Globus pallidus (tissue), 1 donor: ENCODE measurements at places on chromosomes 3 and 15.

DNA sequence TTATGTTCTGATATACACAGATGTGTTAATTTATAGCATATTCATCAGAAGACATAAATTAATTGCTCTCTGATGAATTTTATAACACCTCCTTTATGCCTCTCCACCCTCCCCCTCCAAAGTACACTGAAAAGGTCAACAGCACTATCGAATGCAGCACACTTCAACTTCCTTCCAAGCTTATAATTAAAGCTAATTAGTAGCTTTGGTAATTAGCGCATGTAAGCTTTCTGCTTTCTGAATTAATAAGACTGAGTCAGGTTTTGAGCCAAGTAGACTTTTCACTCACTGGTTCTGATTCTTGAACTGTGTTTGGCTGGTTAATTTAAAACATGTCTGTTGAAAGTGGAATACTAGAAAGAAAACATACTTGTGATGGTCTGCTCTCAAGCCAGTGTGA is 760.8 kb upstream of the CFAP20DC start:
- DNase-seq: no peak

DNA sequence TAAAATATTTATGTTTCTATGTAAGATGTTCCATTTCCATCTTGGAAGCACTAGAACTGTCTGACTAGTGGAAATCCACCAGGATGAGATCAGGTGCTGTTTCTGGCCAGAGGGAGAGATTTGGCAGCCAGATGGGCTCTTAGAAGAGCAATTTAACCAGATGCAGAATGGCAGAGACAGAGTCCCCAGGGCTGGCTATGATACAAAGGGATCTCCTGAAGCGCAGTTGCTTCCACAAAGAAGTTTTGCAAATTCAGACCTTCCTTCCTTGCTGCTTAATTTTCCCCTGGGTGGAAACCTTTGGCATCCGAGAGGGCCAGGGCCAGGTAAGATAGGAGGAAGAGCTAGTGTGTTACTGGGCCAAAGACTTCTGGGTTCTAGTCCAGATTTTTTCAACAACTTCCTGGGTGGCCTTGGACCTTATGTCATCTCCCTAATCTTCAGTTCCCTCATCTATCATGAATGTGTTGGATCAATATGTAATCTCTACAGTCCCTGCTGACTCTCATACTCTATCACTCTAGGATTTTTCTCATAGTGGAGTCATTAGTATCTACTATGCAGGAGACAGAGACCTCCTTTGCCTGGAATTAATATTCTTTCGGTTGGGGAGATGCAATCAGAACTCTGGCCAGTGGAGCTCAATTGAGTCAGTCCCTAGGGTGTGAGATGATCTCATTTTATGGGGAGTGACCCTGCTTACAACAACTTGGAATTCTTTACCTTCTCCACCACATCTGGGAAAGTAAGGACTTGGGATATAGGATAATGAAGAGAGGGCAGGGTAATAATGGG is 41.1 kb upstream of the NDUFB4 start:
- DNase-seq: no peak

DNA sequence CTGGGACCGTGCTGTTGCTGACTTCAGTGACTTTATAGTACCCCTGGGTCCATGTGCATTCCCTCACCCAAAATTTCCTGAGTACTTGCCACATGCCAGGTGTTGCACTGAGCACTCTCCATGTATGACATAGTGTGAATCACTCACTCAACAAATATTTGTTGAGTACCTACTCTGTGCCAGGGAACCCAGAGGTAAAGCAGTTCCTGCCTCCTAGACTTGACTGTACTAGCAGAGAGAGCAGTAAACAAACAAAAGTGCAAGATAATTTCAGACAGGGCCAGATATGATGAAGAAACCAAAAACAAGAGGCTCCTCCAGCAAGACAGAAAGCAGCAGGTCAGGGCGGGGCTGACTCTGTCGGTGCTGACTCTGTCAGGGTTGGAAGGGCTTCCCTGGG is 12.2 kb downstream of the TGM4 start:
- DNase-seq: no peak

DNA sequence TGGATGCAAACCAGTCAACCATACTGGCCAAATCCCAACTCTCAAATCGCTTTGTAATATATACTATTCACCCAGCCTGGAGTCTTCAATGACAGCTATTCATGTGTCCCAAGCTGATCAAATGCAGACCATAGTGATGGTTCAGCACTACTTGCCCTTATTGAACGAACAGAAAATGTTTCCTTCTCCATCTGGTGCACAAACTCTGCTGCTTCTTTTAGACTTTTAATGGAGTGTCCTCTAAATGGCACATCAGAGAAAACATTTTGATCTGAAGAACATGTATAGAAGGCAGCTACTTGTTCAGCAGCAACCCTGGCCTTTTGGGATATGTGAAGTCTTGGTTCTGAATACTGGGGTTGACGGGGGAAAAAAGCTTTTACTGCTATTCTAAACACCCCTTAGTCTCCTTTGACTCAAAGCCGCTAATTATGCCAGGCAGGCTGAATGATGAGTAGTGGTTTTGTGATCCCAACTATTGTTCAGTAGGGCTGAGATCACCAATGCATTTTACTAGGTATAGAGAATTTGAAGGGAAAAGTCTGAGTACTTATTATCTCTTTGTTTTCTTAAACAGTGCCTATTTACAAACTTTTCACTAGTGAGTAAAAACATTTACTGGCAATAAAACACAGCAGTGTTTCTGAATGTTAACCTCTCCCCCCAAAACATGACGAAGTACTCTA is 781.2 kb downstream of the ROBO1 start:
- no peak for DNase-seq

DNA sequence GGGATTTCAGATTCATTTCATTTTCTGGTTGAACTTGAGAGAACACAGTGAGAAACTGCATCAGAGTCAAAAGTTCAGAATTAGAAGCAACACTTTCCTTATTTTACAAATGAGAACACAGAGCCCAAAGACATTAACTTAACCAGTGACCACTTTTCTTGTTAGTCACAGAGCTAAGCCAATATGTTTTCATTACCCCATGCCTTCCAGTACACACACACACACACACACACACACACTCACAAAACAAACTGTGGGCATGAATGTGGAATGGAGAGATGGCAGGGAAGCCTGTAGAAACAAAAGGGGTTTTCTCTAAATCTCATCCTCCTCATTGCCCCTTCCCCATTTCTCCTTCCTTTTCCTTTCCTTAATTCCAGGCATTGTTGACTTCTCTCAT is 267.4 kb upstream of the GADL1 start:
- DNase-seq: no peak

DNA sequence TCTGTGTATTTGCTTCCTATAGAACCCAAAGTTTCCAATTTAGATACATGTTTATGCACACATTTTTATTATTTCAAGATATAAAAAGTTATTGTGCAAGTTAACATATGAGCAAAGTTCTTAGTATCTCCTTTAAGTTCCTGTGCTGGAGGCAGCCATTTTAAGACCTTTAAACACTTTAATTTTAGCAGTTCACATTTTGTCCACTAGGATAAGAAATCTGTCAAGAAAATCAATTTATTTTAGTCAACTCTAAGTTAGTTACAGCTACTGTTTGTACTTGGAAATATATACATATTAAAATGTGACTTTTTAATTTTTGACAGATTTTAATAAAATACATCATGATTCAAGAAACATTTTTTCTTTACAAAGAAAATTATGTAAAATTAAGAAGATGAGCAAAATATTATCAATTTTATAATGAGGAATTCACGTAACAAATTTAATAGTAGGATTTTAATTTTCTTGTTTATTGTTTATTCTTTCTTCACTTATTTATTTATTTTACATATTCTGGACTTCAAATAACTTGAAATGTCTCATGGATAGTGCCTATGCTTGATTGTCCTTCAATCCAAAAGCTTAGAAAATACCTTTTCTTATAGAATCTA is 402.6 kb upstream of the GBE1 start:
- DNase-seq: no peak

DNA sequence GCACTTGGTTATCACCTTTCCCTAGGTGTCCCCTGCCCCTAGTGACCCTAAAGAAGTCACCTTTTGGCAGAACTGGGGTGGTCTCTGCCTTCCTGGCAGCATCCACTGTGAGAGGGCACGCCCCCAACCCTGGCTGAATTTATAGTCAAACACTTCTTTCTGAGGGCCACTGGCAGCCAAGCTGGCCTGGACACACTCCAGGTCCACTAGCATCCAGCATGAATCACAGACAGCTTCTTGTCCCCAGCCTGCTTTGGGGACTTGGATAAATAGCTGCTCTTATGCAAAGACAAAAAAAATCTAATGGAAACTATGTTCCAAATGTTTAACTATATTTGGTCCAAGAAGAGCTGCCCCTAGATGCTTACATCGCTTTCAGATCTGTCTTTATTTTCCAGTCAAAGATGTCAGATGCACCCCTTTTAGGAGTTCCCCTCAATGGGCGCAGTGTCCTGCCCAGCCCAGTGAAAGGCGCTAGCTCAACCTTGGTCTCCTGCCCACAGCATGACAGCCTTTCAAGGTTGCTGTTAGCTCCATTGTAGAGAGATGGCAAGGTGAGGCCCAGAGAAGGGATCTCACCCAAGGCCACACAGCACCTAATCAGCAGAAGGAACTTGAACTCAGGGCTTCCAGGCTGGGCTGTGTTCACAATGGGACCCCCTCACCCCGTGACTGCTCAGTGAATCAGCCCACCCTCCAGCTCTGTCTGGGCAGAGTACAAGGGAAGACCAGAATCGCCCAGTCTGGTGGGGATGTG is 7.0 kb downstream of the RASL12 start:
- DNase-seq: peak; percentile 85

- no peak for DNase-seq
These were observed 1.6 kb downstream of the NR2F2 start for GRCh38 chr15:96331945-96332636.

- DNase-seq: no peak
These were observed 592.8 kb upstream of the GBE1 start for GRCh38 chr3:82354228-82354627.

- DNase-seq: no peak
These were observed 271.2 kb upstream of the MDFIC2 start for GRCh38 chr3:70583682-70584081.

DNA sequence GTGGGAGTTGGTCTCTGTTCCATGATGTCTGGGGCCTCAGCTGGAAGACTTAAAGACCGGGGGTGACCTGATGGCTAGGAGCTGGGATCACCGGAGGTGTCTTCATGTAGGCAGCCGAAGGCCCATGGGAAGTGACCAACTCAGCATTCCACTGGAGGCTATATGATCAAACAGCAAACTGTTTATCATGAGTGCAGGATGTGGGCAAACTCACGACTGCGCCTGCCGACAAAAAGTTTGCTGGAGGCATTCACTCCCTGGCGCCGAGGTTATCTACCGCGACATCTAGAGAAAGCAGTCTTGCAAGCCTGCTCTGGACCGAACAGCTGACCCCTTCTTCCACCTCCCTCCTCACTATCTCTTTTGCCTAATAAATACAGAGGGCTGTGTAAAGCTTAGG is 62.7 kb upstream of the NR2C2 start:
- no peak for DNase-seq

DNA sequence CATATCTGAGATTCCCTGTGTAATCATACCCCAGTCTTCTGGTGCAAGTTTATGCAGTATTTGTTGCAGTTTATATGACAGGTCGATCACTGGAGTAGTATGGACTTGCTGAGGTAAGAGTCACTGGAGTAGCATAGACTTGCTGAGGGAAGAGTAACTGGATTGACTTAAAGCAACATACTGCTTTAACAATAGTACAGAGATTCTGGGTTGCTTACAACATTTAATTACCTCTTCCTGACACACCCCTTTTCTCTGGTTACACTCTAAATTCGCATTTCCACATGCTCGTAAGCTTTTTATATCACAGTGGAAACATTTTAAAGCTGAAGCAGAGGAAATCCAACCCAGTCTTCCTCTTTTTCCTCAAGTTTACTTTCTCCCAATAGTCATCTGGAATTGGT is 11.8 kb downstream of the AAGAB start:
- DNase-seq: no peak

DNA sequence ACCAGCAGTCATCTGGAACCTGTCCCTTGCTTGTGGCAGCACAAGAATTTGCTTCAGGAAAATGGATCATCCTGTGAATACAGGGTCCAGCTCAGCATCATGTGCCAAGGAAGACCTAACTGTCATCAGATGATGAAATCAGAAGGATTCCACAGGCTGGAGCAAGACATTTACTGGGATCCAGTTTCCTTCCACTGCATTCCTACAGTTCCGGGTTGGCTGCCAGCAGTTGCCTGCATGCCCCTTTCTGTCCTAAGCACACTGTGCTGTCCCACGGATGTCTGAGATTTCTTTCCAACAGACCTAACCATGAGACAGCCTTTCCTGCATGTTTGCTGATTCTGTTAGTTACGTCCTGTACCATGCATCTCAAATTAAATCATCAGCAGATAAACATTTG is 140.7 kb downstream of the IMPG2 start:
- no peak for DNase-seq

DNA sequence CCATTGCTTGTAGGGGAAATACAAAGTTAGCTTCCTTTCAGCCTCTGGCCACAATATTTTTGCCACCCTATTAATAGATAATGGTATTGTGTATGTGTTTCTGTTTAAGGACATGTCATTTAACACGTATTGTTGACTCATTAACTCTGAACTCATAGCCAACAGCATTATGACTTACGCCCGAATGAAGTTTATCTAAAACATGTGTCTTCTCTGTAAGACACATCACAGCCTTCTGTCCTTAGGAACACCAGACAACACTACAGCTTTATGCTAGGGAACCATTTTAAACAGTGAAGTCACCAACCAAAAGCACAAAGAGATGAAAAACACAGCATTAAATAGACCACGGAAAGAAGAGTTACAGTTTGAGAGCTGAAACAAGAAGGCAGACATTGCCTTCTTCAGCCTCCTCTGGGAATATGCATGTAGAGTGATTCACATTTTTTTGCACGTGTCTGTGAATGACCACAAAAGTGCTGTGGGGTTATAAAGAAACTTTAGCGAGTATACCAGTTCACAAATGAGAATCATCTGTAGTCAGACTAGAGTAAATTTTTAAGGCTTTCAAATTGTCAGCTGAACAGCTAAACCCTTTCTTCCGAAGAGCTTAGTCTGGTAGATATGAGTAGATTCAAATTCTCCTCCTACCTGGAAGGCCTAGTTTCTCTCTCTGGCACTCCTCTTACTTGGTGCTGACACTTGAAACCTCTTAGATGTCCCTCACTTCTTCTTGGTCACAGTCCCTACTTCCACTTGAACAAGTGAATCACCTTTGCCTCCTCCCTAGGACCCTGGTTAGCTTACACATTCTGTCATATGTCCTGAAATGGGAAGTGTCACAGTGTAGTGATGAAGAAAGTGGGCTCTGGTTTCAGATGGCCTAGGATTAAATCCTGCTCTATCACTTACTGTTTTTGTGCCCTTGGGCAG is 32.2 kb downstream of the MCTP2 start:
- no peak for DNase-seq
